ENCODE measurements at places on chromosomes 1 and 21.
A peak's percentile ranks its signal among the peaks of the same experiment; 100 is the strongest.

- no peak for DNase-seq
Measured at GRCh38 chr1:150562446-150563339, 13.5 kb downstream of the ADAMTSL4 start.

- no peak for DNase-seq
Measured at GRCh38 chr21:14531757-14532316, 14.3 kb downstream of the SAMSN1 start.

GRCh38 chr1:193581341-193581740 is 394.9 kb upstream of the B3GALT2 start:
- no peak for DNase-seq

DNA sequence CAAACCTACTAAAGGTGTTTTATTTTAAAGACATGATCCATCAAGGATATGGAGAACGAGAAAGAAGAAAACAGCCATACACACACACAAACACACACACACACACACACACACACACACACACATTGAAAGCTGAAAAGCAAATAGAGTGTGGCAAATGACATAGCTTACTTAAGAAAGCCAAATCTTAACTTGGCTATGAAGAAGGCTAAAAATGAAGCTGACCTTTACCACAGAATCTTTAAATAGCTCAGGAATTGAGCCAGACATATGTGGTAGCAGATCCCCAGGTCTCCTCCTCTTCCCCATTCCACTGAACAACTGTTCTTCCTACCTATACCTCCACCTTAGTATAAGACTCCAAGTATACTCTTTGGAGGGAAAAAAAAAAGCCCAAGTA is 185.6 kb downstream of the CLEC20A start:
- no peak for DNase-seq

GRCh38 chr1:115783311-115783710 is 14.8 kb upstream of the CASQ2 start:
- DNase-seq, result no peak

GRCh38 chr1:51664421-51665240 is 47.7 kb downstream of the OSBPL9 start:
- no peak for DNase-seq

- peak; percentile 89 for DNase-seq
Measured at GRCh38 chr1:155970531-155971167, 7.7 kb downstream of the ARHGEF2 start.

- no peak for DNase-seq
Measured at GRCh38 chr1:22077728-22078127, 25.2 kb downstream of the CDC42 start.

GRCh38 chr1:81597720-81598426 is 202.9 kb upstream of the ADGRL2 start:
- no peak for DNase-seq

GRCh38 chr1:214470132-214470531 is 81.3 kb downstream of the PTPN14 start:
- no peak for DNase-seq

- no peak for DNase-seq
Measured at GRCh38 chr1:113391649-113392271, 1.4 kb downstream of the MAGI3 start.

GRCh38 chr1:9149837-9150581 is 21.1 kb upstream of the GPR157 start:
- DNase-seq, result no peak

Measured in globus pallidus (tissue), 1 donor.